Muscle of leg (tissue), 16 donors: ENCODE measurements at places on chromosomes 12 and 14.

- DNase-seq = peak; percentile 56
Measured at GRCh38 chr14:92649934-92650545, 98.4 kb downstream of the LGMN start.

DNA sequence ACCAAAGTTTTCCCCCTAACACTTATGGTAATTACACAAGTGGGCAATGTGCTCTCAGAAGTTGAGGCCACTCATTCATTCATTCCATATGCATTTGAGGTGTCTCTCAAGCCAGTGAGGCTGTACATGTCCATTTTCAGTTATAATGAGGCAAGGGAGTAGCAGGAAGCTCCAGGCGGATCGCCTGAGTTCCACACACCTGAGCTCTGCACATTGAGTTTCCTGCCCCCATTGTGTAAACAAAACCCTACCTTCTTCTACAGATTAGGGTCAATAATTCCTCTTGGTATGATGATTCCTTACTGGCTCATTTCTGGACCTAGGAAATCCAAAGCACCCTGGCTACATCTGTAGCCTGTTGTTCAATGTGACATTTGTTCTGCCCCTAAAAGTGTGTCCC, 555.3 kb downstream of the MED13L start:
- no peak for DNase-seq

- no peak for DNase-seq
Measured at GRCh38 chr14:105305345-105305744, 4.5 kb upstream of the BRF1 start.

DNA sequence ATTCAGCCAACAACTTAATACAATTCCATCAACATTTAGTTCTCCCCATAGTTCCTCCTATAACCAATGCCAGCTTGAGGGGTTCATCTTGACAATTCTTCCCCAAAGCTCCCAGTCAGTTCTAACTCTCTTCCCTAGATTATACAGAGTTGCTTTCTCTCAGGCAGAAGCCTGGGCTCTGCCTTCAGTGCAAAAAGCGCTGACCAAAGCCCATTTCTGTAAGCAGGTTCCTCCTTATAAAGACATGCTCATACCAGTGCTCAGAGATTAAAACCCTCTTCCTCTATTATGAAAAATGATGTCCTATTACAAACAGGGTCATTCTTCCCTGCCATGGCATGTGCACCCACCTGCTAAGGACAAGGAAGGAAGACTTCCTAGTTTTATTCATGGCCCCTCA, 16.2 kb downstream of the SPIC start:
- DNase-seq = peak; percentile 29

DNA sequence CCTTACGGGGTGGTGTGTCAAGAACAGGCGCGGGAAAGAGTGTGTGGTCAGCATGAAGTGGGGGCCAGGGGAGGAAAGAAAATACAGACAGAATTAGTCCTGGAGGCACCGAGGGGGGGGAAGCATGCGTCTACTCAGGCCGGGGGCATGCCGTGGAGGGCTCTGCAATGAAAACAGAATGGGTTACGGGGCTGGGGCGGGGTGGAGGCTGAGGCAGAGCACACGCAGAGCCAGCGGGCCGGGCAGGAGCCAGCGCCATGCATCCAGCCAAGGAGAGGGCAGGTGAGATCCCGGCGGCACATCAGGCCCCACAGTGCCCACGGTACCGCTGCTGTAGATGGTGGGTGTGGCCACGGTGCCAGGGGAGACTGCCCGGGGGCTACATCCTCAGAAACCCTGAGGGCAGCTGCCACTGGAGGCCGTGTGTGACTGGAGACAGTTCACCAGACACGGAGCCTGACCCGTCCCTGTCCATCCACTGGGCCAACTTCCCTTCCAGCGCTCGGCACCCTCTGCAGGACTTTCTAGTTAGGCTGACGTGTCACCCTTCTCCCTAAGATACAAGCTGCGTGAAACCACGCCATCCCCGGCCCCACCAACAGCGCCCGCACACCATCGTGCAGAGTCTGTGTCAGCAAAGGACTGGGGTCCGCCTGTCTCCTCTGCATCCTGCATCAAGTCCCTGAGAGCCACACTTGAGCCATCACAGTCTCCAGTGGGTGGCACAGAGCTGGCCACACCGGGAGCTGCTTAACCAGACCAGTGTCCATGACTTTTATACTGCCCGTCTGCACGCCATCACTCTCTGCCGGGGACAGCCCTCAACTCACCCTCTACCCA, 87.4 kb downstream of the PIWIL1 start:
- DNase-seq = no peak

- no peak for DNase-seq
Measured at GRCh38 chr14:102124419-102124818, 15.3 kb upstream of the WDR20 start.

DNA sequence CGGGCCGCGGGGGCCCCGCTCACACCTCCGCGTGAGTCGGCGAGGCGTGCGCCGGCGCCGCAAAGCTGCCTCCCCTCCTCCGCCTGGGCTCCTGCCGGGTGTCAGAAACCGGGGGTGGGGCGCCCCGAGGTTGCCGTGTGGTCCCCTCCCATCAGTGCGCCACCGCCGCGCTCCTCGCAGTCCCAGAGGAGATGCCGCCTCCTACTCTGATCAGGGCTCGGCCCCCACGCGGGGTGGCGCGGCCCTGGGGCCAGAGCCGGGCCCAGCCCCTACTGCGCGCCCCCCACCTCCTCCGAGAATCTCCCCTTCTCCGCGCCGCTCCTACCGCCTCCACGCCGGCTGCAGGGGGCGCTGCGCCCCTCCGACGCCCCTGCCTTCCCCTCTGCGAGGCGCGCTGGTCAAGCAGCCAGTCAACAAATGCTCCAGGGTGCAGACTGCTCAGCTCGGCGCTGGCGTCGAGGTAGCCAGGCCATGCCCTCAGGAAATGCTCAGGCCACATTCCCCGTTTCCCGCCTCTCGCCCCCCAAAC, 467 bp upstream of the JAG2 start:
- peak; percentile 42 for DNase-seq

DNA sequence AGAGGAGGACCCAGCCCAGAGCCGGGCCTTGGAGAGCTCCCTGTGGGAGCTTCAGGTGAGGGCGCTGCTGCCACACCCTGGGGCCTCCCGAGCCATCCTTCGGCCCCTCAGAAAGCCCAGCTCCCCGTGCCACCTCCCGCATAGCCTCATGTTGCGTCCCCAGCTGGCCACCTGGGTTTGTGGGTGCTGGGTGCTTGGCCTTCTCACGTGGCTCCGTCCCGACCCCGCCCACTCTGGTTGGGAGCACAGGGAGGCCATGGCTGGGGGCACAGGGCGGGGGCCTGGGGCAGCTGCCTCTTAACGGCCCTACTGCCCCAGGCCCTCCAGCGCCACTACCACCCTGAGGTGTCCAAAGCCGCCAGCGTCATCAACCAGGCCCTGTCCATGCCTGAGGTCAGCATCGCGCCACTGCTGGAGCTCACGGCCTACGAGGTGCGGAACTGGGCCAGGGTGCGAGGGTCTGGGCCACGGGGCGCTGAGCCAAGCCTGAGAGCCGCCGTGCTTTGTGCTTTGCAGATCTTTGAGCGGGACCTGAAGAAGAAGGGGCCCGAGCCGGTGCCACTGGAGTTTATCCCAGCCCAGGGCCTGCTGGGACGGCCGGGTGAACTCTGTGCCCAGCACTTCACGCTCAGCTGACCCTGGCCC, 7.6 kb downstream of the NOC4L start:
- no peak for DNase-seq

DNA sequence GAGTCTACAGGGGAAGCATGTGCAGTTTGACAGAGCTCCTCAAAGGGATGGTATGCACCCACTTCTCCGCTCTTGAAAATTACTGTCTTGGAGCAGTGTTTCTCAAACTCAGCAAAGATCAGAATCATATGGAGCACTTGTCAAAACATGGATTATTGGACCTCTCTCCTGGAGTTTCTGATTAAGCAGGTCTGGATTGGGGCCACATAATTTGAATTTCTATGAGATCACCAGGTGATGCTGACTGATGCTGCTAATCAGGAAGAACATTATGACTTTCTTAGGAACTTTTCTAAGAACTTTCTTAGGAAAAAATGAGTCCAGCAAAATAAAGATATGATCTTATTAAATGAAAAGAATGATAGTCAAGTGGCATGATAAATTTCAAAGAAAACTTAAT, 144.3 kb downstream of the CPNE8 start:
- no peak for DNase-seq

- DNase-seq = no peak
Measured at GRCh38 chr12:47740606-47741339, 15.5 kb upstream of the ENDOU start.

- DNase-seq = no peak
Measured at GRCh38 chr12:123354600-123354999, 10.0 kb downstream of the SBNO1 start.

GRCh38 chr12:123388951-123389559, 5.1 kb downstream of the KMT5A start:
- no peak for DNase-seq

GRCh38 chr14:23365732-23366425, 907 bp upstream of the EFS start:
- peak; percentile 96 for DNase-seq

DNA sequence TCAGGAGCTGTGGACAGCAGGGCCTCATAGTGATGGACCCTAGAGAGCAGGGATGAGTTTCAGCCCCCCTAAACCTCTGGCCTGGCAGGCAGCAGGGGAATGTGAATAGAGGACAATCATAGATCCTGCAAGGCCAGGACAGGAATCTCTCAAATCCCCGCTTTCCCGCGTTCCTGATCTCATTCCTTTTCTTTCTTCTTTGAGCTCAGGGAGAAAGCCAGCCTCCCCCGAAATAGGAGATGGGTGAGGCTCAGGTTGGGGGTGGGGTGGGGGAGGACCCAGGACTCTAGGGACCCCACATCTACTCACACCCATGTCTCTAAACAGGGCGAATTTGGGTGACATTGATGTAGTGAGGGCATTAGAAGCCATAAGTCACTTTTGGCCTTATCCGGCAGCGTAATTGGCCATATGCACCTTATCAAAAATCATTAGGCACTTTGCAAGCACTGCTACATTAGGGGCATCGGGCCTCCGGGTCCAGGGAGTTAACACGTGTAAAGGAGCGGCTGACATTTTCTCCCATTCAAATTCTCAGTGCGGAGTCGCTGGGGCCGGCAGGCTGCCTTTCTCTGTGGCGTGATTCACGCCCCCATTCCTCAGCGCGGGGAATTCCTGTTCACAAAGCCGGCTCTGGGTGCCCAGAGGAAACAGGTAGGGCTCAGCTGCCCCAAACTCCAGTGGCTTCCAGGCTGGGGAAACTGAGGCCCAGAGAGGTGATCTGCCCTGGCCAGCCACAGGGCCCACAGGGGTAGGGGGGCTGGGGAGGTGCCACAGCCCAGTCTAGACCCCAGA, 1.5 kb downstream of the LHX5 start:
- no peak for DNase-seq

- DNase-seq = no peak
Measured at GRCh38 chr14:98900798-98901197, 371.2 kb downstream of the BCL11B start.

DNA sequence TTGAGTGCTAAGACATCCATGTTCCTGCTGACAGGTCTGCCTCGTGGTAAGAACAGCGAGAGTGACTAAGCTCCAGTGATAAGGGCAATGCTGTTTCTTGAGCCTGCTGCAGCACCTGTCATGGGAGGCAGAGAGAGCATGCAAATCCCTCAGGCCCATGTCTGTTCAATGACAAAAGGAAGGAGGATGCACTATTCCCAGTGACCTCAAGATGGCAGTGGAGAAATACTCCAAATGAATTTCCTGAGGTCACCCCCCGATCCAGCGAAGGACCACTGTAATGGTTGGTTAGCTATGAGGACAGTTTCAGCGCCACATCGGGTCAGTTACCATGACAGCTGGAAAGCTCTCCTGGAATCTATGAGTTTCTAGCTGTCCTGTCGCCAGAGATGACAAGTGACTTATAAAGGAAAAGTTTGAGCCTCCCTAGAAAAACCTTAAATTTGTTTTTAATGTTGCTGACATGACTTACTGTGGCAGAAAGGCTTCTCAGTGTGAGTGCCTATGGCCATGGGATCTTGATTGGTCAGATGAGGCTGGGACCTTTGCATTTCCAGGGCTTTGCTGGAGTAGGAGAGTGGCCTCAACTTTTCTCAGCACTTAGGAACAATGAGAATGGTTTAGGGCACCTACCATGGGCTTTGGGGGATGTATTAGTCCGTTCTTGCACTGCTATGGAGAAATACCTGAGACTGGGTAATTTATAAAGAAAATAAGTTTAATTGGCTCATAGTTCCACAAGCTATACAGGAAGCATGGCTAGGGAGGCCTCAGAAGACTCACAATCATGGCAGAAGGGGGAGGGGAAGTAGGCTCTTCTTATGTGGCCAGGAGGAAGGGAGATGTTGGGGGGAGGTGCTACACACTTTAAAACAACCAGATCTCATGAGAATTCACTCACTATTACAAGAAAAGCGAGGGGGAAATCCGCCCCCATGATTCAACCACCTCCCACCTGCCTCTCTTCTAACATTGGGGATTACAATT, 88.0 kb upstream of the TMEM260 start:
- DNase-seq = peak; percentile 63

- DNase-seq = no peak
Measured at GRCh38 chr12:92021666-92022035, 124.0 kb downstream of the BTG1 start.

DNA sequence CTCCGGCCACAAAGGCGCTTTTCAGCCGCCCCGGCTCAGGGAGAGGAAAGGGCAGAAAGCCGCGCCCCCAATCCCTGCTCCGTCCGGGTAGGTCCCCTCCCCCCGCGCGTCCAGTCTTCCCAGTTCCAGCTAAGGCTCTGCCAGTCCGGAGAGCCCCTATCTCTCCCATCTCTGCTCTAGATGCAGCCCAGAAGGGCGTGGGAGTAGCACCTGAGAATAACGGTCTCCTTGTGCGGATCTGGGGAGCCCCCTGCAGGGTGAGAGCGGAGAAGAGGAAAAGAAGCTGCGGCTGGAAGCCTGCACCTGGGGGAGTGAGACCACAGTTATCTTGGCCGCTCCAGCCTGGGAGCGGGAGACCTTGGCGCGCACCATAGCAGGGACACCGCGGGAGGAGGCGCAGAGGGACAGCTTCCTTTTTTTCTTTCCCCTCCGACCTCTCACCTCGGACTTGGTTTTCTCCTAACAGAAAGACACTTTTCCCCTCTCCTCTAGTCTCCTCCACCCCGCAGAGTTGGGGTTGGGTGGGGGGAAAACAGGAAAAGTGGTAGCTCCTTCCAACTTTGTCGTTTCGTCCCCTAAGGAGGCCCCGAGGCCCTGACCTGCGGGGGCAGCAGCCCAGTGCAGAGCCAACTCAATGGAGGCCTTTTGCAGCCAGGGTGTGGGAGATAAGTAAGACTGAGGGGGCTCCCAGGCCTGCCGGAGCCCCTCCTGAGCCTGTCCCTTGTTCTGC, 2.4 kb downstream of the DHH start:
- peak; percentile 47 for DNase-seq

DNA sequence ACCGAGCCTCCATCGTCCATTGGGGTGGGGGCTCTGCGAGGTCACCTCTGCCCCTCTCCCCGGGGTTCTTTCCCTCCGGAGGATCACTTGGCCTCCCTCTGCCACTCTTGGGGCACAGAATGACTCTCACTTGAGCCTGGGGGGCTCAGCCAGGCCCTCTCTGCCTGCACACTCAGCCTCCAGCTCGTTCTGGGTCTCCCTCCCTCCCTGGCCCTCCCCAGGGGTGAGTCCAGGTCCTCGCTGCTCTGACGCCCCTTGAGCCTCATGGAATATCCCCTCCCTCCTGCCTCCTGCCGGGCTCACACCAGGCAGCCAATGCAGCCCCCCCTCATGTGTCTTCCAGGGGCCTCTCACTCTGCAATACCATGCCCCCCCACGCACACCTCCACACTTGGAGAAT, 17.7 kb upstream of the SFSWAP start:
- DNase-seq = no peak

- DNase-seq = no peak
Measured at GRCh38 chr12:121383601-121384021, 16.3 kb upstream of the RNF34 start.

GRCh38 chr12:113683574-113683973, 211.9 kb upstream of the LHX5 start:
- no peak for DNase-seq
